ENCODE measurements at places on chromosomes 13 and 19.

- no peaks in the 10 kb centered on the region for H3K27me3 ChIP-seq
- no peak overlapping the region for H3K4me3 ChIP-seq
- H3K27ac ChIP-seq = no peak overlapping the region
- H3K4me1 ChIP-seq = no peaks in the 10 kb centered on the region
- H3K36me3 ChIP-seq = no peaks in the 10 kb centered on the region
These were observed 527.5 kb downstream of the RFC3 start for GRCh38 chr13:34345258-34345965.

- H3K4me3 ChIP-seq = no peak overlapping the region
- H3K36me3 ChIP-seq = no peaks in the 10 kb centered on the region
- peaks cover 15% of the 10 kb centered on the region for H3K4me1 ChIP-seq
- H3K27me3 ChIP-seq = no peaks in the 10 kb centered on the region
- no peak for DNase-seq
These were observed 16.4 kb downstream of the CARM1 start for GRCh38 chr19:10887616-10888367.

DNA sequence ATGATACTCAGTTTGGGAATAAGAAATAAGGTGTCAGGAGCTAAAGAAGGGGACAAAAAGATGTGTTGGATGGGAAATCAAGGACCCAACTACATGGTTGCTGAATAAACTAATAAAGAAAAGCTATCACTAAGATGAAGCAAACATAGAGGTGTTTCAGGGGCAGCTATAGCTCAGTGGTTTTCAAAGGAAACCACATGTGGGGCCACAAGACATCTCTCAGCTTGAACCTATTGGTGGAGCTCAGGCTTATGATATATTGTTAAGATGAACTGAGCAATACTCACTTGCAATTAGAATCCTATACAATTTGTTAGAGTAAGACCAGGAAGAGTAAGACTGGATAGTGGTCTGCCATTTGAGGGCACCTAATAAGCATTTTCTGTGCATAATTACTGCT lies 45.1 kb upstream of the SPRY2 start:
- no peak overlapping the region for H3K4me3 ChIP-seq
- DNase-seq = no peak
- H3K27ac ChIP-seq = no peak overlapping the region

GRCh38 chr13:44432650-44433049 lies 59.0 kb downstream of the SERP2 start:
- no peak overlapping the region for H3K4me3 ChIP-seq
- H3K27ac ChIP-seq = peak overlapping the region; percentile 97
- peaks cover 25% of the 10 kb centered on the region for H3K4me1 ChIP-seq
- no peaks in the 10 kb centered on the region for H3K27me3 ChIP-seq
- no peaks in the 10 kb centered on the region for H3K36me3 ChIP-seq
- no peak for DNase-seq

- DNase-seq = no peak
- no peaks in the 10 kb centered on the region for H3K27me3 ChIP-seq
- peaks cover 10% of the 10 kb centered on the region for H3K4me1 ChIP-seq
- no peak overlapping the region for H3K27ac ChIP-seq
- no peaks in the 10 kb centered on the region for H3K36me3 ChIP-seq
- no peak overlapping the region for H3K4me3 ChIP-seq
These were observed 8.6 kb upstream of the PTBP1 start for GRCh38 chr19:788686-788982.

- no peak overlapping the region for H3K4me3 ChIP-seq
- H3K27me3 ChIP-seq = no peaks in the 10 kb centered on the region
- peaks cover 2% of the 10 kb centered on the region for H3K4me1 ChIP-seq
- no peaks in the 10 kb centered on the region for H3K36me3 ChIP-seq
- H3K27ac ChIP-seq = no peak overlapping the region
These were observed 422.1 kb downstream of the COG6 start for GRCh38 chr13:40077396-40078027.

GRCh38 chr13:83798731-83799130 lies 83.5 kb downstream of the SLITRK1 start:
- H3K4me3 ChIP-seq = no peak overlapping the region
- DNase-seq = no peak
- H3K27ac ChIP-seq = no peak overlapping the region

- DNase-seq = no peak
- no peak overlapping the region for H3K27ac ChIP-seq
- no peak overlapping the region for H3K4me3 ChIP-seq
- no peaks in the 10 kb centered on the region for H3K4me1 ChIP-seq
These were observed 34.1 kb upstream of the KLF12 start for GRCh38 chr13:74168263-74168675.

DNA sequence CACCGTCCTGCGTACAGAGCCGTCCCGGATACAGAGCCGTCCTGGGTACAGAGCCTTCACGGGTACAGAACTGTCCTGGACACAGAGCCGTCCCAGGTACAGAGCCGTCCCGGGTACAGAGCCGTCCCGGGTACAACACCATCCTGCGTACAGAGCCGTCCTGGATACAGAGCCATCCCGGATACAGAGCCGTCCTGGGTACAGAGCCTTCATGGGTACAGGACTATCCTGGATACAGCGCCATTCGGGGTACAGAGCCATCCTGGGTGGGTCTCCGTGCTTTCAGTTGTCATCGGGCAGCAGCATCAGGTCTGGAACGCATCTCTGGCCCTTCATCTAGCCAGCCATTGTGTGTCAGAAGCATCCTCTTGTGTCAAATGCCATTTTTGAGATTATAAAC lies 222.3 kb upstream of the SOX1 start:
- no peaks in the 10 kb centered on the region for H3K36me3 ChIP-seq
- peaks cover 8% of the 10 kb centered on the region for H3K4me1 ChIP-seq
- H3K27ac ChIP-seq = no peak overlapping the region
- no peak overlapping the region for H3K4me3 ChIP-seq

DNA sequence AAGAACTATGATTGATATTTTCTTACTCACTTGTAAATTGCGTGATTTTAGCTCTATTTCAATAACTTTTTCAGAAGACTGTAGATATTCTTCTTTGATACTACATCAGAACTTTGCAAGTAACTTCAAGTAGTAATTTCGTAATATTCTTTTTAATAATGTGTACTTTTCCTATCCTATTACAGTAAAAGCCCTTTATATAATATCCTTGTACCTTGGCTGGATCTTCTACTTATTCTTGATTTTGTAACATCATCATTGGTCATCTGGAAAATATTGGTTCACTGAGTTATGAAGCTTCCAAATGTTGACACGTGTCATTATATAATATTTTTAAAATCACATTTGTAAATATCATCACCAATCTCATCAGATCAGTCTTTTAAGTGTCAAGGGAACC lies 32.4 kb downstream of the POLR1D start:
- no peak overlapping the region for H3K4me3 ChIP-seq
- no peaks in the 10 kb centered on the region for H3K36me3 ChIP-seq
- no peak overlapping the region for H3K27ac ChIP-seq

GRCh38 chr13:96946709-96947311 lies 47.5 kb downstream of the OXGR1 start:
- no peaks in the 10 kb centered on the region for H3K27me3 ChIP-seq
- H3K27ac ChIP-seq = no peak overlapping the region
- H3K36me3 ChIP-seq = no peaks in the 10 kb centered on the region
- H3K4me3 ChIP-seq = peak overlapping the region; percentile 38

DNA sequence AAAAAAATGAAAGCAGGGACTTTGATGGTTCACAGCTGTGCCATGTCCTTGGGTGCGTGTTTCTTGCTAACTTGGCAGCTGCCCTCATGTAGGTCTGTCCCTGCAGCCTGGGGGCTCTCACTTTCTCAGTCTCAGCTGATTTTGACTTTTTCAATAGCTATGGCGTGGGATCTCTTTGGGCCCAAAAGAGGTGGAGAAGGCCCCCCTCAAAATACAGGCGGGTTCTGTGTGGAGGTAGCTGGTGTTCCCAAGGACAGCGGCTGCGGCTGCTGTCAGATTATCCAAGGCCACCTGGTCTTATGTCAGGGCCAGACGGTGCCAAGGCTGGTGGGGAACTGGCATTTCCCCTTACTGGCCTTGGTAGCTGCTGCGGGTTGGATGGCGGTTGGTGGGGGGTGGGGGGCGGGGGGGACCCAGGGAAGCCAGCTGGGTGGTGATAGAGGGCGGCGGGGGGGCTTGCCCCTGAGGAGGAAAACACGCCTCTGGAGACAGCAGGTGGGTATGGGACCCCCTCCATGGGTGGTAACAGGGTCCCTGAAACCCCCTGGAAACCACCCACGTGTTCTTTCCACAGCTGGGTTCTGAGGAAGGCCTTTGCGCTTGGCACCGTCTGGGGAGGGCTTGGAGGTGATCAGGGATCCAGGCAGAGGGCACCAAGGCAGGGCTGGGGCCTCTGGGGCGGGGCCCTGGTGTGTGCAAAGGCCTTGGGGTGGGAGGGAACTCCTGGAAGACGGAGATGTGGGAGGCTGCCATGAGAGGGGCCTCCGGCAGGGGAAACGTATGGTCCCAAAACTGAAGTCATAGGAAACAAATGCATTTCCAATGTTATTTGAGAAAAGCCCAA lies 4.1 kb downstream of the TIMM13 start:
- peak; percentile 53 for DNase-seq
- peak overlapping the region; percentile 31 for H3K27ac ChIP-seq
- no peak overlapping the region for H3K4me3 ChIP-seq
- no peaks in the 10 kb centered on the region for H3K27me3 ChIP-seq
- no peaks in the 10 kb centered on the region for H3K36me3 ChIP-seq

GRCh38 chr19:10820173-10820572 lies 15.8 kb downstream of the TMED1 start:
- no peak overlapping the region for H3K4me3 ChIP-seq
- no peak for DNase-seq
- H3K27me3 ChIP-seq = no peaks in the 10 kb centered on the region

- DNase-seq = peak; percentile 36
- H3K27ac ChIP-seq = peak overlapping the region; percentile 78
- peaks cover 25% of the 10 kb centered on the region for H3K4me1 ChIP-seq
- no peaks in the 10 kb centered on the region for H3K27me3 ChIP-seq
- no peaks in the 10 kb centered on the region for H3K36me3 ChIP-seq
- H3K4me3 ChIP-seq = peak overlapping the region; percentile 70
These were observed 763 bp downstream of the POLD1 start for GRCh38 chr19:50384685-50385535.

DNA sequence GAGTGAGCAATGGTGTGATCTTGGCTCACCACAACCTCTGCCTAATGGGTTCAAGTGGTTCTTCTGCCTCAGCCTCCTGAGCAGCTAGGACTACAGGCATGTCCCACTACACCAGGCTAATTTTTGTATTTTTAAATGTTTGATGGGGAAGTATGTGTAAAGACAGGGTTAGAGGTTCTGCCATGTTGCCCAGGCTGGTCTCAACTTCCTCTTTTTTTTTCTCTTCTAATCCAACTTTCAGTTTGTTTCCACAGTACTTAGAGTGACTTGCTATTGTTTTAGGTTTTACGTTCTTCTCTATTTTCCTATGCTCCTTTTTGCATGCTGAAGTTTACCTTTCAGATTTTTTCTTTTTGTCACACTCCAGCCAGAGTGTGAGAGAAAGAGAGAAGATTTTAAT lies 1433.0 kb downstream of the UQCRFS1 start:
- no peaks in the 10 kb centered on the region for H3K36me3 ChIP-seq
- H3K4me3 ChIP-seq = no peak overlapping the region
- H3K27ac ChIP-seq = no peak overlapping the region
- no peak for DNase-seq
- H3K4me1 ChIP-seq = no peaks in the 10 kb centered on the region

DNA sequence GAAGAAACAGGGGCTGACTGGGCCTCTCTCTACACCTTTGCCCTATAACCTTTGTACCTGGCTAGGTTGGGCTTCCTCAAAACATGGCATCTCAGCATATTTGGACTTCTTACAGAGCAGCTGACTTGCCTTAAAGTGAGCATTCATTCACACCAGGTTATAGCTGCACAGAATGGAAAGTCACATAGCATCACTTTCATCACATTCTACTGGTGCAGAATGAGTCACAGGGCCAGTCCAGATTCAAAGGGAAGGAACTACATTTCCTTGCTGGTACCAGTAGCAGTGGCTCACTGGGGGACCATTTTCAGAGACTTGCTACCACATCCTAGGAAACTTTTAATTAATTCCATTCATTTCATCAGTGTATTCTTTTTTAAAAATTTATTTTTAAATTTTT lies 20.3 kb upstream of the TPTE2 start:
- H3K27ac ChIP-seq = no peak overlapping the region
- no peaks in the 10 kb centered on the region for H3K4me1 ChIP-seq
- H3K4me3 ChIP-seq = no peak overlapping the region
- H3K27me3 ChIP-seq = no peaks in the 10 kb centered on the region
- no peaks in the 10 kb centered on the region for H3K36me3 ChIP-seq

GRCh38 chr19:8046569-8047165 lies 5.9 kb upstream of the CCL25 start:
- H3K27me3 ChIP-seq = no peaks in the 10 kb centered on the region
- H3K27ac ChIP-seq = no peak overlapping the region
- H3K4me1 ChIP-seq = peaks cover 3% of the 10 kb centered on the region
- DNase-seq = no peak

DNA sequence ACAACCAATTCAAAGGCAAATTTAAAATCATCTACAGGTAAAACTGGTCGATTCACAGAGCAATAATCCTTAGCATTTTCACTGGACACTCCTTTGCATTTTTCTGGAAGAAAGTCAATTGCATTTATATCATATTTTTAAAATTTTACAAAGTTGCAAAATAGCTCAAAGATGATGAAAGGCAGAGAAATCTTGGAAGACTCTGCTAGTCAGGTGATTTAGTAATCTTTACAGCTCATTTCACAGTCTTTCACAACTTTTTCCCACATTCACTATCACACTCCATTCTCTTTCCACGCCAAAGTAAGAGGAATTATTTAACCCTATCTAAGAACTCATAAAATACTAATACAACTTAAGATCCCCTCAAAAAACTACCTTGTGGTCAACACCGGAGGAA lies 1063.8 kb downstream of the EFNB2 start:
- no peaks in the 10 kb centered on the region for H3K27me3 ChIP-seq
- H3K4me3 ChIP-seq = no peak overlapping the region
- H3K4me1 ChIP-seq = no peaks in the 10 kb centered on the region
- no peak overlapping the region for H3K27ac ChIP-seq
- H3K36me3 ChIP-seq = no peaks in the 10 kb centered on the region

GRCh38 chr13:75236774-75237173 lies 245.2 kb downstream of the TBC1D4 start:
- H3K27ac ChIP-seq = no peak overlapping the region
- no peaks in the 10 kb centered on the region for H3K27me3 ChIP-seq
- no peak for DNase-seq
